Right ventricle myocardium inferior (tissue), 1 donor: ENCODE measurements at places on chromosomes 7 and 10.

DNA sequence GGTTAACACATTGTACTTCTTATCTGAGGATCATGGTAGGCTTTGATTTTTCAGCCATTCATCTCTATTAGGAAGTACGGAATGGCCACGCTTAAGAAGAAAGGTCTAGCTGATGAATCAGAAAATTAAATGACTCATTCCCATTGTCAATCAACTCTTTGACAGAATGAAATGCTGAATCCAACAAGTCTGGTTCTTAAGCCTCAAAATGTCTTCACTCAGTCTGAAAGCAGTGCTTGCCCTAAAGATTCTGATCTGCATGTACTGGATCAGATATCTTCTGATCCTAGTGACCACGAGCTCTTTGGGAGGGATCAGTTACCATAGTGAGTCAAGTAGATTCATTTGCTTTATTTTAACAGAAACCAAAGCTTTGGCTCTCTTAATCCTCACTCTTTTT lies 5.7 kb upstream of the CELF2 start:
- DNase-seq, result no peak

DNA sequence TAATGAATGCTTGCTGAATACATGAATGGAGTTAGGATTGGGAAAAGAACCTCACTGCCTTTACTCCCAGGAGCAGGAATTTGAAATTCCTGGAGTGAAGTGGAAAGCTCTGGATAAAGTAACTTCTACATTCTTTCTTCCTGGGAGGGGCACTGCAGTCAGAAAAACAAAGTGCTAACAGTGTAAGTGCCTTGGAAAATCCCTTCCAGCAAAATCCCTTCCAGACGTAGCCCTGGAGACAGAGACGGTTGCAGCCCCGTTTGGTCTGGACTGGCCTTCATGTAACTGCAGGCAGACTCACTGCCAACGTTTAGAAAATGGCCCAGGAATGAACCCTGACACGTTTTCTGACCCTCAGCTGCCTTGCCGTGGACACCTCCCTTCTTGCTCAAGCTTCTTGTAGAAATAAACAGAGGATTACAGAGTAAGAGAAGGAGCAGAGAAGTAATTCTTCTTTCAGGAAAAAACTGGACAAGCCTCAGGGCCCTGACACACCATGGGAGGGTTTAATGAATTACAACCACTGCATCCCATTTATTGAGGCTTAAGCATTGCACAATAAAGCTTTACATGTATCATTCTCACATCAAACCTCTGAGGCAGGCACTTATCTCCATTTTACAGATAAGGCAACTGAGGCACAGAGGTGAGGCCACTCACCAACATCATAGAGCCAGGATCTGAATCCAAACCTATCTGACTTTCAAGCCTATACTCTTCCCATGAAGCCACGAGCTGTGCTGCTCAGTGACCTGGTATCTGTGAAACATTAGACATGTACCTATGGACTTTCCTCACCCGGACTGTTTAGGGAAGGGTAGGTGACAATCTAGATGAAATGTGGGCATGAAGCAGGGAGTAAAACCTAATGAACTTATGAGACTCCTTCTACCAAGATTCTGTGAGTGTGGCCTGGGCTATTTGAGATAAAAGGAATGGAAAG lies 7.8 kb downstream of the ITPRIP start:
- DNase-seq, result no peak

- DNase-seq, result no peak
These were observed 134.3 kb upstream of the ZMIZ1 start for GRCh38 chr10:78934532-78934898.

DNA sequence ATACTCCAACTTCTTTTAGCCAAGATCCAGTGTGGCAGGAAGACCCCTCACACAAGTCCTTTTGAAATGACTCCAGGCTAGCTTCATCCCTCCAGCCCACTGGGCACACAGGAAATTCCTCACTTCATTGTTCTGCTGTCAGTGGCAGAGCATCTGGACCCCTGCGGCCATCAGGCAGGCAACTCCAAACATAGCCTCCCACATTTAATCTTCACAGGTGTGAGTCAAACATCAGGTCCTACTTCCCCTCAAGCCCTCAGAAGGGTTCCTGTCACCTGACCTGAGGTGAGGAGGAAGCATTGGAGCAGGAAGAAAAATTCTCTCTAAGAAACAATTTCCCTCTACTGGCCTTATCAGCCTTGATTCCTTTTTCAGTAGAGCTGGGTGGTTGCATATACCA lies 51.1 kb upstream of the C1GALT1 start:
- DNase-seq, result no peak

DNA sequence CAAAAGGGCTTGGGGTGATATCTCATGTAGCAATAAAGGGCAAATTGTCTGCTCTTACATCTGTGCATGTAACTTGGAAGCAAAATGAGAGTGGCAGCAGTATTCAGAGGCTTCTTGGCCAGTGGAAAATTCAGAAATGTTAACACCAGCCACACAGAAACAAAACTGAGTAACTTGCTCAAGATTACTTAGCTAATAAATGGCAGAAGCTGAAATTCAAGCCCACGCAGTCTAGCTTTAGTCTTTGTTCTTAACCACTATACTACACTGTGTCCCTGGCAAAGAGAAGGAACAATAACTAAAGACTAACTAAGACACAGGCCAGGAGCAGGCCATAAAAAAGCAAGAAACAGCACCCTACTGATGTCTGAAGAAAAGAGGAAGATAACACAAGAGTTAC lies 185.9 kb upstream of the ASAH2 start:
- DNase-seq, result no peak

GRCh38 chr7:120256344-120257070 lies 16.5 kb upstream of the KCND2 start:
- no peak for DNase-seq

- no peak for DNase-seq
These were observed 27.8 kb downstream of the CREB5 start for GRCh38 chr7:28440055-28440601.

DNA sequence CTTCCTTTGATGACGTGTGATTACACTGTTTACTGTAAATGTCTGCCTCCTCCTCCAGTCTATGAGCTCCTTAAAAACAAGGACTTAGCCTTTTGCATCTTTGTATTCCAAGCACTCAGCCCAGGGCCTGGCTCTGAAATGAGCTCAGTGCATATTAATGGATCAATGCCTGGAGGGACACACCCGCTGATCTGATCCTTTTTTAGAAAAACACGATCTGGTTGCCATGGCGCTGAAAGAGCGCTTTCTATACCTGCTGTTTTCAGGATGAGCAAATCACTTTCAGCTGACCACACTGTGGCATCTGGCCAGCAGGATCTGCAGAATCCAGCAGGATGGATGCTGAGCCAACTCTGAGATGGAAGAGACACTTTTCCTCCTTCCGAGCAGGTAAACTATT lies 37.8 kb upstream of the GARS1 start:
- no peak for DNase-seq

DNA sequence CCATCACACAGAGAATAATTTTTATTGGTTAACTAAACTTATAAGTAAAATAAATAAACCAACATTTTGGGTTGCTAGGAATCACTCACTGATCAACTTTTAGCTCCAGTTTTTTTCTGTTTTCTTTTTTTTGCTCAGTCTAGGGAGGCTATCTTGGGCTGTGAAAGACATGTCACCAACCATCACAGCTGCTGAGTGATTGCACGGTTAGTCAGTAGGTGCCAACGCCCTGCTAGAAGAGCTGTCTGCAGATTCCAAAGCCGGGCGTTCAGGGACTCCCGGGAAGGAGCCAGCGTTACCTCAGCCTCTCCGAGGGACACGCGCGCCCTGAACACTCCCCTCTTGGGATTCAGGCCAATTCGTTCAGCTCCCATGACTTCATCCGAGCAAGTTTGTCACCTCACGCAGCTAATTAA lies 604 bp upstream of the STAM start:
- DNase-seq, result peak; percentile 73

DNA sequence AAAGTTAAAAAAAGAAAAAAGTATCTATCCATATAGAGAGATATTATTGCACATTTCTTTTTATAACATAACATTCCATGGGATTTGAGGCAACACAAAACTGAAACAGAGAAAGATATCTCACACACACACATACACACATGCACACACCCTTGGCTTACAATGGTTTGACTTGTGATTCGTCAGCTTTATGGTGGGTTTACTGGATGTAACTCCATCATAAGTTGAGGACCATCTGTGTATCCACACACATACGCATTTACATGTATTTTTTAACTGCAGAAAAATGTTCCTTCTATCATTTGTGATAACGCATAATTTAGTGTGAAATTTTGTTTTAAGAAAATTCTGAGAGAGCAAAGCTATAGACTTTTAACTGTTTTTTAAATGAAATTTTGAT lies 74.2 kb upstream of the CDCA7L start:
- no peak for DNase-seq

DNA sequence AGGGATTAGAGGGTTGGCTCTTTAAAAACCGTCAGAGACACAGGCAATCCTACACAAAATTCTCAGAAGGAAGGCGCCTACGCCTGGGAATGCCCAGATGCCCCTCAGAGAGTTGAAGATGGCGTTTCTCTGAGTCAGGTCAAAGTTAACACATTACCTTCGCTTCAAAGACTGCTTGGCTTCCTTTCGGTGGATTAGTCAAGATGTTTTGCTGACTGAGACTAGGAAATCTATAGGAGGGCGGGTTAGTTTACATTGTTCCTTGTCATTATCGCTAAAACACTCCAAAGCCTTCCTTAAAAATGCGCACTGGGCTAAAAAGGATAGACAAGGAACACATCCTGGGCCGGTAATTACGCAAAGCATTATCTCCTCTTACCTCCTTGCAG lies 995 bp upstream of the CFTR start:
- DNase-seq, result no peak

DNA sequence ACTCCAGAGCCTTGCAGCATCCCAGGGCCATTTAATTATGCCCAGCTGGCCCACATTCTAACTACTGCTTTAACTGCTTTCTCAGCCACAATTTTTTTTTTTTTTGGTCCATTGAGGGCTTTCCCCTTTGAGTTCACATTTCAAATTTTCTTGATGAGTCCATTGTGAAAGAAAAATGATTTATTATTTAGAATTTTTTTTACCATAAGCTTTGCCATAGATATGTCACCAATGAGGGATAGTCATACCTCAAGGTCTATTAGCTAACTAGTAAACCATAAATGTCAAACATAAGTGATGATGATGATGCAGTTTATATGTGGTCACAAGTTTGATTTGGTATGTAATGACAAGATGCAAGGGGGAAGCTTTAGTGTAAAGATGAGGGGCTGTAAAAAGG lies 282.9 kb downstream of the BICC1 start:
- no peak for DNase-seq

- DNase-seq, result no peak
These were observed 95.4 kb downstream of the TCF7L2 start for GRCh38 chr10:113045147-113046055.

DNA sequence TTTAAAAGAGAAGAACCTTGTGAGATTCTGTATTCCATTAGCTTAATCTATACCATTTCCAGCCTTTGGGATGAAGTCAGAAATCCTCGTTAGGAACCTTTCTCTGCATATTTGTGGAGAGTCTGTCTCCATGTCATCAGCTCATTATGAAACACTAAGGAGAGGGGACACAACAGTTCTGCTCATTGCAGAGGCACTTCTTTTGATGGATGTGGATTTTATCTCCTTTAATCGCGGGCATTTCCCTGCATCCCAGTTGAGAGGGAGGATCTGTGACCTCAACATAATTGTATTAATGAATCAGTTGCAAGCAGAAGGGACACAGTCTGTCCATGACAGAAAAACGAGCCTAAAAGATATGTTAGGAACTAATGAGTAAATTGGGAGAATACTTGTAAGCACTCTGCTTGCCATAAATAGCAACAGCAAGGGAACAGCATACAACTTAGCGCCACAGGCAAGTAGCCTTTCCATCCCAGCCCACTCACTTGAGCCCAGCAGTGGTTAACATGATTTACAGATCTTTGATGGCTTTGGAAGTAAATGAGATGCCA lies 37.9 kb downstream of the SORCS1 start:
- DNase-seq, result no peak

DNA sequence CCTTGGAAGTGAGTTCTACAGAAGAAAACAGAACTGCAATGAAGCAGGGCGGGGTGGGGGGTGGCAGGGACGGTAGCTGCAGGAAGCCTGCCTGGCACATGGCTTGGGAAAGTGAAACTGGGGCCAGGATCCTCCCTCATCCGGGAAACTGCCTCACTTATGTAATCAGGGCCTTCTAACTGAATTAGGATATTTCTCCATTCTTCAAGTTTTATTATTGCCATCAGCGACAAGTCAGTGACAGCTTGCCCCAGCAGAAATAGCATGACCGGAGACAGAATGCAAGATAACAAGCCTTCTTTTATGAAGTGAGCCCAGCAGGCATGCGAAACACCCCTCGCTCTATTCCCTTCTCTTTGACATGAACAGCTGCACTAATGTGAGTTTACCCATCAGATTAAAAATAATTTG lies 77.5 kb upstream of the CACUL1 start:
- DNase-seq, result peak; percentile 85

GRCh38 chr10:22365233-22365632 lies 19.9 kb downstream of the SPAG6 start:
- DNase-seq, result no peak

DNA sequence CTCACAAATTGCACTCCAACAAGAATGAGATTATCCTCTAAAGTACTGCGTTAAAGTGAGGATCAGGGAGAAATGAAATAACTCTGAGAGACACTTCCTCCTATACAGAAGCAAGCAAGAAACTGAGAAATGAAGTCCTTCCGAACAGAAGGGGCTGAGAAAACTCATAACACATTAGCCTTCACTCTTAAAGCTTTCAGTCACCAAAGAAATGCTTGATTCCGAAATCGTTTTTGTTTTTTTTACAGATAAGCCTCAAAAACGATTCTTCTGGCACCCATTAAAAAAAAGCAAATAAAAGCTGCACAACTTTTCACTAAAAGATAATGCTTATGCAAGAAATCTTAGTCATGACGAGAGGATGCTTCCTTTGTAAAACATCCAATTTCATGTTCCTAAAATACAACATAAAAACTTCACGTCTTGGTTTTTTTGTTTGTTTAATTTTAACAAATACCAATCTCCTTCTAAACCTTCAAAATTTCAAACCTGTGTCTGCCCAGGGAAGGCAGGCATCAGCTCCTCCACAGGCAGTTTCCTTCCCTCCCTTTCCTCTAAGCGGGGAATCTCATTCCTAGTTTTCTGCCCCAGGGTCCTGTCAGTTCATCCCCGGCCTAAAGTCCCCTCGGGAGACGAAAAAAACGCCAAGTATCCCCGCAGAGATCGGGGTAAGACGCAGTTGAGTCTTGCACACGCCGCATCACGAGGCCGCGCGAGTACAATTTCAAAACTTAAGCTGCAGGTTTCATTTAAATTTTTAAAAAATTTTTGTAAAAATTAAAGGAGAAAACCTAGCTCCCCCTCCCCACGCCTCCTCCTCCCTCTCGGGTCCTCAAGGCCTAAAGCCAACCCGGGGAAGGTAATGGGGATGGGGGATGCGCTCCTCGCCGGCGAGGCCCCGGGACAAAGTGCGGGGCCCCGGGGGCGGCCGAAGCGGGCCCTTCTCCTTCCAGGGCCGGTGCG lies 1.1 kb downstream of the BAZ1B start:
- DNase-seq, result no peak
